ENCODE measurements at places on chromosomes 11 and 22. TPM values are rescaled to one million over a fixed set of nuclear protein-coding genes. Genes with fewer than 3 reads are reported as not detected.

Gene TH
- 1.6 TPM for polyA plus RNA-seq

Gene OR6A2
- polyA plus RNA-seq = 0.07 TPM

Gene BLID
- not detected for polyA plus RNA-seq

Gene NAALAD2
- polyA plus RNA-seq = 39.8 TPM

Gene AHNAK
- 199 TPM for polyA plus RNA-seq

Gene ADM
- 6.4 TPM for polyA plus RNA-seq

Gene MISFA
- polyA plus RNA-seq = 18.2 TPM

Gene SLC16A8
- 1.6 TPM for polyA plus RNA-seq

Gene PSMA1
- 184 TPM for polyA plus RNA-seq

Gene EIF3F
- 339 TPM for polyA plus RNA-seq

Gene MMP1
- 0.23 TPM for polyA plus RNA-seq

Gene MTMR3
- 47.7 TPM for polyA plus RNA-seq

Gene CARNS1
- polyA plus RNA-seq = 4.4 TPM

Gene GGTLC2
- polyA plus RNA-seq = not detected

Gene GRAMD4
- 17.0 TPM for polyA plus RNA-seq

Gene LINC01488
- not detected for polyA plus RNA-seq

Gene APOA4
- not detected for polyA plus RNA-seq

Gene MGAT3
- 22.4 TPM for polyA plus RNA-seq

Gene STK33
- polyA plus RNA-seq = 47.1 TPM

Gene CYP2D6
- polyA plus RNA-seq = 6.2 TPM

Gene TMEM151A
- polyA plus RNA-seq = not detected

Gene THY1
- polyA plus RNA-seq = 65.2 TPM

Gene ISX
- 0.43 TPM for polyA plus RNA-seq

Gene OR51I1
- not detected for polyA plus RNA-seq

Gene PTPN5
- polyA plus RNA-seq = 0.81 TPM

Gene BATF2
- 3.2 TPM for polyA plus RNA-seq

Gene AMBRA1
- polyA plus RNA-seq = 25.3 TPM

Gene TSPAN18
- polyA plus RNA-seq = 44.4 TPM

Gene CYTH4
- polyA plus RNA-seq = 3.9 TPM

Gene CTSW
- polyA plus RNA-seq = 1.4 TPM

Gene FERMT3
- polyA plus RNA-seq = 4.1 TPM

Gene OR6X1
- polyA plus RNA-seq = not detected

Gene PHLDA2
- not detected for polyA plus RNA-seq

Gene CASP1
- 3.1 TPM for polyA plus RNA-seq

Gene SCGB1A1
- polyA plus RNA-seq = not detected

Gene OR4D6
- not detected for polyA plus RNA-seq

Gene POTEH
- not detected for polyA plus RNA-seq

Gene PGA5
- polyA plus RNA-seq = 0.37 TPM

Gene TIMM10
- 32.4 TPM for polyA plus RNA-seq

Gene APOL1
- polyA plus RNA-seq = 11.7 TPM

Gene MFRP
- polyA plus RNA-seq = not detected

Gene INS
- polyA plus RNA-seq = not detected

Gene RFPL1
- 0.81 TPM for polyA plus RNA-seq

Gene HTR3A
- polyA plus RNA-seq = not detected

Gene TNKS1BP1
- 69.1 TPM for polyA plus RNA-seq

Gene ZNF74
- polyA plus RNA-seq = 16.7 TPM

Gene FAM118A
- polyA plus RNA-seq = 33.1 TPM

Gene CLCF1
- 7.0 TPM for polyA plus RNA-seq

Gene LIF
- polyA plus RNA-seq = 1.6 TPM

Gene RGL4
- 4.7 TPM for polyA plus RNA-seq

Gene LRRC55
- 3.9 TPM for polyA plus RNA-seq

Gene GALNT18
- polyA plus RNA-seq = 20.8 TPM

Gene FGF4
- not detected for polyA plus RNA-seq

Gene TTC36
- polyA plus RNA-seq = 1.3 TPM

Gene VSIG10L2
- not detected for polyA plus RNA-seq

Gene IGLL1
- 0.40 TPM for polyA plus RNA-seq

Gene KBTBD3
- polyA plus RNA-seq = 11.2 TPM
